ENCODE measurements at places on chromosomes 13 and 19. TPM values are rescaled to one million over a fixed set of nuclear protein-coding genes. Genes with fewer than 3 reads are reported as not detected.

C19orf81 gene
- not detected for polyA plus RNA-seq

GRCh38 chr13:91894316-91894715, 495.9 kb downstream of the GPC5 start:
- DNase-seq = no peak

GRCh38 chr19:7989071-7989575, 16.3 kb downstream of the ELAVL1 start:
- DNase-seq = no peak

RNF17 gene
- polyA plus RNA-seq = not detected

- DNase-seq = no peak
These were observed 28.4 kb downstream of the ZNF844 start for GRCh38 chr19:12092956-12093355.
